ENCODE measurements at places on chromosomes 11 and 22.

DNA sequence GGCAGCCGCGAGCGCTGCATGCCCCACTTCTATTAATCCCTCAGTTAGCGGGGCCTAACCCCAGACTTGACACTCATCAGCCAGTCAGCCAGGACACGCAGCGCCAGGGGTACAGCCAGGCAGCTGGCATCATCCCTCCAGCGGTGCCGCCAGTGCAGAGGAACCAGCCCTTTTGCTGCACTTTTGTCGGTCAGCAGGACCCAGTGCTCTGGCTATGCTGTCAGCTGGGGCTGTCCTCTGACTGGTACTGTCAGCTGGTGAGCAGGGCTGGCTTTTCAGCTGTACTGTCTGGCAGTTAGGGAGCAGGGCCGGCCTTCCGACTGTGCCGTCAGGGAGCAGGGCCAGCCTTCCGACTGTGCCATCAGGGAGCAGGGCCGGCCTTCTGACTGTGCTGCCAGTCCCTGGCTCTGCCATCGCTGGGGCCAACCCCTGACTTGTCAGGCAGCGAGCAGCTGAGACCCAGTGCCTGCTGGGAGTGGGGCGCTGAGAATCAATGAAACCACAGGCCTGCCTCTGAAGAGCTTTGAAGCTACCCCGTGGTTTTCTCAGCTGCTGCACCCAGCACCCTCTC is 115.4 kb downstream of the KIAA1671 start:
- peak; percentile 52 for DNase-seq

DNA sequence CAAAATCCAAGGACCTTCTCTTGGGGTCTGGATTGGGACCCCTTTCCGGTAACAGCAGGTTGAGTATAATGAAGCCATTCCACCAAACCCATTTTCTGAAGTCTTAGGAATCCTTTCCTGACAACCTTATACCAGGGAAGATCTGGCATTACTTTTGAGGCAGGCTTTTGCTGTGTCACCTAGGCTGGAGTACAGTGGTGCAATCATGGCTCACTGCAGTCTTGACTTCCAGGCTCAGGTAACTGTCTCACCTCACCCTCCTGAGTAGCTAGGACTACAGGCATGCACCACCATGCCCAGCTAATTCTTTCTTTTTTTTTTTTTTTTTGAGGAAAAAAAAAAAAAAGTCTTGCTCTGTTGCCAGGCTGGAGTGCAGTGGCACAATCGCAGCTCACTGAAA is 55.8 kb upstream of the TREH start:
- DNase-seq: no peak

DNA sequence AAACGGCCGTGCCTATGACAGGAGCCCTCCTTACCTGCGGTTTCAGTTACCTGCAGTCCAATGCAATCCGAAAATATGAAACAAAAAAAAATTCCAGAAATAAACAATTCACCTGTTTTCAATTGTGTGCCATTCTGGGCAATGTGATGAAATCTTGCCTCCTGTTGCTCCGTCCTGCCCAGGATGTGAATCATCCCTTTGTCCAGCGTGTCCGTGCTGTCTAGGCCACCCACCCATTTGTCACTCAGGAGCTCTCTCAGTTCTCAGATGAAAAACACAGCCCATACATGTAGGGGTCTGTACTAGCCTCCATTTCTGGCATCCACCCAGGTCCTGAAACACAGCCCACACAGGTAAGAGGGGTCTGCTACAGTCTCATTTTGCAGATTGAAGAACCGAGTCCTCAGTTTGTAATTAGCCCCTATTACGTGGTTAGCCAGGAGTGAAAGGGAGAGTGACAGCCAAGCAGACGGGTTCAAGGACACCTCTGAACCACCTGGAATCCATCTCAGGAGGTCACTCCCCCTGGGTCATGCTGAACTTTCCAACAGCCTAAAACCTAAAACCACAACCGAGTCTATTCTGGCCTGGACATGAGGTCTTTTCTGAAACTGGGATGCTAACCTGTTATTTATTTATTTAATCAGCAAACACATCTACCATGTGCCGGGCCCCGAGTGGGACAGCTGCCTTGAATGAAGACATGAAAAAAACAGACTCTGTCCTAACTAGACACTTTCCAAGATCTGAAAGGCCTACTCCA is 317.2 kb downstream of the SHANK2 start:
- DNase-seq: no peak

- DNase-seq: no peak
Observed at GRCh38 chr22:36387709-36387958, 133 bp downstream of the MYH9 start.

- peak; percentile 10 for DNase-seq
Observed at GRCh38 chr11:32121012-32121411, 30.1 kb downstream of the RCN1 start.

DNA sequence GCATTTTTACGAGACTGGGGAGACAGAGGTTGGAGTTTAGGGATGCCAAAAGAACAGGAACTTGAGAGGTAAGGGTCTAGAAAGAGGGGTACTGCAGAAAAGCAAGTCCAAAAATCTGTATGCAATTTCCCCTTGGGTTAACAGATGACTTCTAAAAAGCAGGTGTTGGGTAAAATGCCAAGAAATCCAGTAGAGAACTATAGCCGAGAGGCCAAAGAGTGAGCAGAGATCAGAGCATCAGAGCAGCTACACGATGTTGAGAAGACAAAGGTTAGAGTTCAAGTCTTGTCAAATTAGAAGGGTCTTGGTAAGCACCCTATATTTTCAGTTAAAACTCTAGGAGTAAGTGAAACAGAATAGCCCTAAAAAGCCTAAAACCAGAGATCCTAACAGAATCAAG is 145.2 kb downstream of the FCHSD2 start:
- no peak for DNase-seq

Measured in NK-92 treated with Interleukin-12 subunit alpha and Interleukin-12 subunit beta, amount 100 ng/mL, for 24 hours (cell line).